ENCODE measurements at places on chromosomes 16 and 17.

- DNase-seq: no peak
Observed at GRCh38 chr16:88844419-88845036, 12.2 kb downstream of the GALNS start.

- no peak for DNase-seq
Observed at GRCh38 chr17:28716740-28717577, 709 bp downstream of the RAB34 start.

- DNase-seq: no peak
Observed at GRCh38 chr17:10172241-10172741, 26.1 kb downstream of the GAS7 start.

- DNase-seq: no peak
Observed at GRCh38 chr17:49928837-49929475, 40.0 kb upstream of the DLX4 start.

GRCh38 chr16:28878083-28878926 lies at the start of gene ATP2A1:
Gene ATP2A1, plus strand, starts transcription at chr16:28878488. Its CDS starts 184 bp downstream, at chr16:28878672.
- no peak for DNase-seq

DNA sequence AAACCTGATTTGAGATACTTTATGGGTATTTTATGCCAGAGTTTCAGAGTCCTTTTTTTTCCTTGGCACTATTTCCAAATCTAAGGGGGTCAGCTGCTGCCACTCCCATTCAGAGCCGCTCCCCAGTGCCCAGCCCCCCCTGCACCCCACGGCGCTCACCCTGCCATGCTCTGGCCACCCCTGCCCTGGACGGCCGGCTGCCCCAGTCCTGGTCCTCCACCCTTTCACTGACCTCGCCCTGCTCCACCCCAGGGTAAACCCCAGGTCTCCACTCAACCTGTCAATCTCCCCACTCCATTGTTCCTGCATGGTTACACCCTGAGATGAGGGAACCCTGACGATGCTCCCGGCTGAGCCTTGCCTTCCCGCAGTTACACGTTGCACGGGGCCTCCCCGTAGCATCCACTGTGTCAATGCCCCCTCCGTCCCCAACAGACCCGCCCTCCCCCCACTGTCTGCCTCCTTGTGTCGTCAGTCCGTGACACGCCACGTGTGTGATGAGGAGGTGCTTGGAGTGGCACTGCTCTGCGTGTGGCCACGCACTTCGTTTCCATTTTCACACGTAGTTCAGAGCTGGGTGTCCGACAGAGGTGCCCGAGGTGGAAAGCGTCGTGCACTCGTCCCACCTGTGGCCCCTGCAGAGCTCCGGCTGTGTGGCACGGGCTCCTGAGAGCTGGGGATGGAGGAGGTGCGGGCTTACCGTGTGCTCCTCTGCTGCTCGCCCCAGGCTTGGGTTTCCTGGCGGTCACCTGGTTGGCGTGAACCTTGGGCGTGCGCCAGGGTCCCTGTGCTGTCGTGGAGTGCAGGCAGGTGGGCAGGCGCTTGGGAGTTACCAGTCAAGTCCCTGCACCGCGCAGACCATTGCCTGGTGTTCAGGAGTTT lies 116.5 kb downstream of the BANP start:
- DNase-seq: no peak

DNA sequence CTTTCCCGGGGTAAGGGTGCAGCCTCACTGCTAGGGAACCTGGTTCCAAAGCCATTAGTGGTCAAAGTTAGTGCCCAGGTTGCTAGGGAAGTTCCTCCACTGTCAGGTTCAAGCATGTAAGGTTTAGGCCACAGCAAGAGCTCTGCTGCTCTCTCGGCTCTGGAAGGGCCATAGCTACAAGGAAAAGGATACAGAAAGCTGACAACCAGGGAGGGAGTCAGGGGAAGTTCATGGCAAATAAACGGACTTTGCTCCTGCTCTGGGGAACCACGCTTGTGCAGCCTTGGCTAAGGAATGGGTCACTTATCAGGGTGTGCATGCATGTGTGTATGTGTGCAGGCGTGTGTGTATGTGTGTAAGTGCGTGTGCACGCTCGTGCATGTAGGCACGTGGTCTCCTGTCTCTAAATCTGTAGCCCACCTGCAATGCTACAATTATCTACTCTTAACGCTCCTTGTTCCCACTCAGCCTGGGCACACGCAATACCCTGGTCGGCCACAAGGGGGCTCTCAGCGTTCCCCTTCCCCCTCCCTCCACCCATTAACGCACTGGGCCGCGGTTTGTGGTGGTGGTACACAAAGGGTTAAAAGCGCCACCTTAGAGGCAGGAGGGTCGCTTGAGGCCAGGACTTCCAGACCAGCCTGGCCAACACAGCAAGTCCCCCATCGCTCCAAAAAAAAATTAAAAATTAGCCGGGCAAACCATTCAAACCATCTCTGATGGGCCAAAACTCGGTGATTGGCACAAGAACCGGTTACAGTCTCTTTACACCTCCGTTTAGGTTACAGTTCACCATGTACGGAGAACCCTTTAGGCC lies 48.4 kb upstream of the KDM8 start:
- peak; percentile 79 for DNase-seq

DNA sequence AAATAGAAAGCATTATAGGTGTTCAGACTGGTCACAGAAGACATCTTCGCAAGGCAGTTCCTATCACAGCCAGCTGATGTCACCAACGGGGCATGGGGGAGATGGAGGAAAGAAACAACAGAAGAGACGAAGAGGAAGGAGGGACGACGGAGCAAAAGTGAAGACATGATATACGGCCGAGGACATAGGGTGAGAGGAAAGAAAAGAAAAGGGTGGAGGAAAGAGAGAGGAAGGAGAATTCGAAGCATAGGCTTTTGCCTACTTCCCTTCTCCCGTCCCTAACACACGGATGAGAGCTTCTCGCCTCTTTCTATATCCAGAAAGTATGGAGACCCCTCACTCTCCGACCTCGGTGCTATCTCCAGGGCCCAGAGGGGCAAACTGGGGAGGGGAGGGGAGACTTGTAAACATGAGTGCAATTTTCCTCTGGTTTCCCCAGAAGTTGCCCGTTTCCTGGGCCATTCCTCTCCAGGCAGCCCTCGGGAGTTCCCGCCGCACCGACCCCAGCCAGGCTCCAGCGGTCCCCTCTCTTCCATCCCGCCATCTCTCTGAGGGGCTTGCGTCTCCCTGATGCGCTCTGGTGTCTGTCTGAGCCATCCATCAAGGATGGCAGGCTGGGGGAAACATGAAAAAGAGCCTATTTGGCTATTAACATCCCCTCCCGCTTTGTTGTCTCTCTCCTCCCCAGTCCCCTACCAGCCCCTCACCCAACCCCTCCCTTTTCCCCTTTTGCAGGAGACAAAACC lies 26.0 kb downstream of the COPZ2 start:
- peak; percentile 35 for DNase-seq

- DNase-seq: no peak
Observed at GRCh38 chr17:45306094-45306493, 10.7 kb downstream of the MAP3K14 start.

GRCh38 chr16:65663774-65664173 lies 541.9 kb upstream of the CDH11 start:
- DNase-seq: no peak
